ENCODE measurements at places on chromosomes 3 and 15. TPM values are rescaled to one million over a fixed set of nuclear protein-coding genes. Genes with fewer than 3 reads are reported as not detected.

GRCh38 chr3:184952671-184953070 is 140.7 kb downstream of the VPS8 start:
- no peak for DNase-seq

DNA sequence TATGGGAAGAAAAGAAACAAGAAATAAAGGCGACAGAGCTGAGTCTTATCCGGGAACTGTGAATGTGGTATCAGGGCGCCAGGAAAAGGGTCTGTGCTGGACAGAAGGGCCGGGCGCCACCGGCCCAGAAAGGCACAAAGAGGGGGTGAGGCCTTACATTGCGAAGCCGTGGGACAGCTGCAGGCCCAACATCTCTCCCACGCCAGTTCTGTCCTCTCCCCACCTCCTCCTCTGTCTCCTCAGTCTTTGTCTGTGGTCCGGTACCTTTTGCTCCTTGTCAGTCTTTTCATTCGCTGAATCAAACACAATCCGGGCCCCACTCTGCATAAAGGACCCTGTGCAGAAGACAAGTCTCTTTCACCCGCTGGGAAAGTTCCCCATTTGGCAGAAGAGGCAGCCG is 81.8 kb downstream of the LRIG1 start:
- no peak for DNase-seq

GRCh38 chr3:152257563-152258035 is 11.1 kb upstream of the MBNL1 start:
- DNase-seq: no peak

DNA sequence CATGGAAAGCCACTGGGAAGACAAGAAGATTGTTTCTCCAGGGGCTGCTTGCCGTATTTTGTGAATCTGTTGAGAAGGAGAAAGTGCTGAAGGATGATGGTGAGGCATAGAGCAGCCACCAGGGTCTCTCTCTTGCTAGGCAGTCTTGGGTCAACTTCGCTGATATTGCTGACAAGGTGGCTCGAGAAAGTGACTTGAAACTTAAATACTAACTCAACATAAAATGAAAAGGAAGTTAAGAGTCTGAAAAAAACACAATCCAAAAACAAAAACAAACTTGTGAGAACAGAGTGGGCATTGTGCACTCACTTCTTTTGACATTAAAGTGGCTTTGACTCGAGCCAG is 90.1 kb downstream of the CHST2 start:
- DNase-seq: no peak

DNA sequence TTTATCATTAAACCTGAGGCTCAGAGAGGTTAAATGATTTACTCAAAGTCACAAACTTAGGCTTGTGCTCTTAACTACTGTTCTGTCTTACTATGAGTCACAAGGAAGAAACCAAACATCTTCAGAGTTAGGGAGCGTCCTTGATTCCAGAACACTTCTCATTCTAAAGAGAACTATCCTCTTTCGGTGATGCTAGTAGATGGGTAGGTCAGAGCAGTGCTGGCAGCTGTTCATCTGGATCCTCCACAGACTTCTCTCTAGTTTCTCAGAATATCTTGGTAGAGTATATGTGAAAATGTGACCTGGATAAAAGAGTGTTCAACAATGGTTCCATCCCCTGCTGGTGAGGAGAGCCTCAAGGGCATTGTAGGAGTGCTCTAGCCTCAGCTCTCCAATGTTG is 3.3 kb downstream of the ARL6IP5 start:
- peak; percentile 63 for DNase-seq

GRCh38 chr3:62210011-62210410 is 163.3 kb downstream of the FEZF2 start:
- DNase-seq: peak; percentile 36

- DNase-seq: no peak
Measured at GRCh38 chr3:57791245-57791644, 35.1 kb downstream of the SLMAP start.

DNA sequence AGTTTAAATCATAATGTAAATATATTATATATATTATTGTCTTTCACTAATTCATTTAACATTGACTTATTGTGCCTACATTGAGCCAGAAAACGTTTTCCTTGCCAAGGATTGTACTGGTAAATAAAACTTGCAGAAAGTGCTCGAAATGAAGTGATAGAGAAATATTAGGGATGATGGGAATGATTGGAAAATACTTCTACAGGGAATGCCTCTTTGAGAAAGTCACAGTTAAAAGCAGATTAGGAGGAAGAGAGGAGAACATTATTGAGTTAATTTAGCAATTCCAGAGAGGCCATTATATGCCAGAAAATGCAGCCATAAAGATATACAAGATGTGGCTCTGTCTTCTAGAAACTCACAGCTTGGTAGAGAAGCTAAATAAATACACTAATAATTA is 560.0 kb upstream of the KCNMB2 start:
- no peak for DNase-seq

Gene MYO9A
- 22.1 TPM for total RNA-seq
